Daoy (cell line): ENCODE measurements at places on chromosomes 3 and 15.

DNA sequence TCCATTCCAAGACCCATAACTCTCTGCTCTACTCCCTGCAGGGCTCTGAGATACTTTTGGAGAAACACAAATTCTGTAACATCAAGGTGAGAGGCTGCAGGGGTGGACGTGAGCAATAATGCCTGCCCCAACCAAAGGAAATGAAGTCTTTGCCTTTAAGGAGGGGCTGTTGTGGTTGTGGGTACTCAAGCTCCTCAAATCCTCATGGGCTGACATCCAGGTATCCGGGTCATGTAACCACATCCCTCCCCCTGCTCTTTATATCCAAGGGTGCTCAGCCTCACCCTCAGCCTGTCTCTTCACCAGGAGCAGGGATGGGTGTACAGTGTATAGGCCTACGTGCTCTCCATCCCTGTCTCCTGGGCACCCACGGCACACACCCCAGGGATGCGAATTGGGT lies 32.3 kb downstream of the NOX5 start:
- no peak for DNase-seq

DNA sequence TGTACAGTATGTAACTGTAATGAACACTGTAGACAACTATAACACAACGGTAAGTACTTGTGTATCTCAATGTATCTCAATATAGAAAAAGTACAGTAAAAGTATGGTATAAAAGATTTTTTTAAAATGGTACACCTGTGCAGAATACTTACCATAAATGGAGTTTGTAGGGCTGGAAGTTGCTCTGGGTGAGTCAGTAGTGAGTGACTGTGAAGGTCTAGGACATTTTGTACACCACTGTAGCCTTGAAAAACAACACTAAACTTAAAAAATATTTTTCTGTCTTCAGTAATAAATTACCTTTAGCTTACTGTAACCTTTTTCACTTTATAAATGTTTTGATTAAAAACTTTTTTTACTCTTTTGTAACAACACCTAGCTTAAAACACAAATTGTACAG lies 142.9 kb downstream of the ATG7 start:
- no peak for DNase-seq

DNA sequence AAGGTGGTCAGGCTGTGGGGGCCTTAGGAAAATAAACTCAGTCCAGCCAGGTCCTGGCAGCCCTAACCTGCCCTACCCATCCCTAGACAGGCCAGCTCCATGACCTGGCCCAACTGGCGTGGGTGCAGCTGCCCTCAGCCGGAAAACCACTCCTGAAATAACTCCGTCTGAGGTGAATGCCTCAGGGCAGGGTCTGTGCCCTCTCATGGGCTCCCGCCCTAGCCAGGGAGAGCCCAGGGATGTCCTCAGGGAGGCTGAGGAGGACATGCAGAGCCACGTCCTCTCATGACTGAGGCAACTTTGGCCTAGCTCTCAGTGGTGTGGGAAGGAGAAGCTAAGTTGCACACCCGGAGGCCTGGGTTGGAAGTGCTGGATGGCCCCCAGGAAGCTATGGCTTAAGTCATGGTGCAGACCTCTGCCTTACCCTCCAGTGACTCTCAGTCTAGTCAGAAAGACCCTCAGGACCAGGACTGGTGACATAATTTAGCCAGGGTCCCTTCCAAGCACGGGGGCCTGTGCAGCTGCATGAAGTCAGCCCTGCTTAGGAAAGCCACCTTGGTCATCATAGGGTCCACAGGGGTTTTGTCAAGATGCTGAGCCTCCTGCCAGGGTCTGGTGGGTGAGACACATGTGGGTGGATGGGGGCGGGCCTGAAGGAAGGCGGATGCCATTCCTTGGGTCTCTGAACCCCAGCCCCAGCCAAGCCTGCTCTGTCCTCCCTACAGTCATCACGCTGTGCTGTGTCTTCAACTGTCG lies 7.4 kb downstream of the TMIE start:
- no peak for DNase-seq

DNA sequence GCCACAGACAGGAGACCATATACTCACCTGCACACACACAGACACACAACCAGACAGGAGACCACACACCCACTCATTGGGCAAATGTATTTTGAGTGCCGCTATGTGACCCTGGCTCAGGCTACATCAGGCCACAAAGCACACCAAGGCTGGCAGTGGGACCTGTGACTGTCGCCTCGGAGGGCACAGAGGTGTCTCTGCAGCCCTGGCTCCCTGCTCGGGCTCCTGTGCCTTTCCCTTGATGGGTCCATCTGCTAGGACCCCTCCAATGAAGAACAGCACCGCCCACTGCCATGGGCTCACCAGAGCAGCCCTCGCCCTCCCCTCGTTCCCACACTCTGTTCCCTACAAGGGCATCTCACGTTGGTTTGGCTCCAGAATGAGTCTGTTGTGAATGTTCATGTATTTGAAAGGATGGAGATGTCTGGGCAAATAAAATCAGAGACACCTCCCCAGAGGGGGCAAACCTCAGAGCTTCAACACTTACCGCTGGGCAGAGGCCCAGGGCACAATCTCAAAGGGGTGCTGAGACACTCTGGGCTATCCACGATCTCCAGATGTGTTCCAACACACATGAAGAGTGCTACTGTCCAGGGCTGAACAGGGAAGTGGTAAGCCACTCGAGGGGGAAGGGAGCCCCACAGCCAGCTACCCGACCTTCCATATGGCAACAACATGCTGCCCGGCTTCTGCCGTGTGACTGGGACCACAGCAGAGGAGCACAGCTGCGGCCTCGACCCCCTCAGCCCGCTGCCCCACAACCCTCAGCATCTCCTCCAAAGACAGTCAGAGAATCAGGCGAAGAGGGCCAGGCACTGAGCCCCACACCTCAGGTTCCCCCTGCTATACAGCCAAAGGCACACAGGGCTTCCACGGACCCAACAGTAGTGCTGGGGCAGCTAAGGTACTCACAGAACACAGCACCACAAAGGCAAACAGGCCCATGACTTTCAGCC lies 74.9 kb downstream of the OCA2 start:
- DNase-seq = no peak

- no peak for DNase-seq
Measured at GRCh38 chr3:22746221-22746620, 456.9 kb upstream of the UBE2E2 start.

DNA sequence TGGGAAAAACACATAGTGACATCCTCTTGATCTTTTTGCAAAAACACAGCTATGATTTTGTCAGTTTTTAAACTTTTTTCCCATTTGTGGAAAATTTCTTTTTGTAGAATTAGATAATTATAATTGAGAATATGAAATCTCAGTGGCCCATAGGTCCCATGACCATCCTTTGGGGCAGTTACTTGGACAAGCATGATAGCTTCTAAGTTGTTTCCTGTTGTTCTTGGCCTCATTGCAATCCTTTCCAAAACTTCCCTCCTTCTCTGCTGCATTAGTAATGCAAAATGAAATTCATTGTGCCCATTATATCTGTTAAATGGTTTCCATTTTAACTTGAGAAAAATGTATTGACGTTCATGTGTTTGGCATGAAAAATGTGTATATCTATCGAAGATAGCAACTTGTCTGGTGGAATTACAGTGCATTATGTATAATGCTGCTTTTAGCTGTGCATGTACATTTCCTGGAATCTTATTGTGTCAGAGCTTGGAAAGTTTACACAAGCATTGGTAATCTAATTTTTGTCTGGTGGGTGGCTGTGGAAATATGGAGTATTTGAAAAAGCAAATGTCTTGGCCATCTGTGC lies 70.0 kb downstream of the MDFIC2 start:
- DNase-seq = no peak

GRCh38 chr3:162200836-162201235 lies 704.2 kb downstream of the OTOL1 start:
- no peak for DNase-seq

- no peak for DNase-seq
Measured at GRCh38 chr3:25173606-25174005, 254.5 kb upstream of the RARB start.

DNA sequence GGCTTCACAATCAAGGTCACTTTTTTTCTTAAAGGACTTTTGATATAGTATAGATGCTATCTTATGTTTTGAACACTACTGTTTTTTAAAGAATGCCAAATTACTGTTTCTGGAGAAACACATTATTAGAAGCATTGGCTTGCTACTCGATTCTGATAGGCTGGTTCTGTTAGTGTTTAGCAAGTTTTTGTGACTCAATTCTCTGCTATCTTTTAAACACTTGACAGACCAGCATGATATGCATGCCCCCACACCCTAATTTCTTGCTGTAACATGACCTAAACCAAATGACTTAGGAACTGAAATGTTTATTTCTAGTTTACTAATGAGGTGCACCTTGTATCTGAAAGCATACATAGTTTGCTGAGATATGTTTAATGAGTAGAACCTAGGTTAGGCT lies 5.5 kb upstream of the IL20RB start:
- no peak for DNase-seq

GRCh38 chr3:137694836-137695235 lies 69.3 kb upstream of the SOX14 start:
- no peak for DNase-seq

GRCh38 chr3:126021702-126022101 lies 52.7 kb downstream of the ROPN1B start:
- DNase-seq = no peak

GRCh38 chr3:76638006-76638405 lies 401.9 kb upstream of the ROBO2 start:
- DNase-seq = no peak

DNA sequence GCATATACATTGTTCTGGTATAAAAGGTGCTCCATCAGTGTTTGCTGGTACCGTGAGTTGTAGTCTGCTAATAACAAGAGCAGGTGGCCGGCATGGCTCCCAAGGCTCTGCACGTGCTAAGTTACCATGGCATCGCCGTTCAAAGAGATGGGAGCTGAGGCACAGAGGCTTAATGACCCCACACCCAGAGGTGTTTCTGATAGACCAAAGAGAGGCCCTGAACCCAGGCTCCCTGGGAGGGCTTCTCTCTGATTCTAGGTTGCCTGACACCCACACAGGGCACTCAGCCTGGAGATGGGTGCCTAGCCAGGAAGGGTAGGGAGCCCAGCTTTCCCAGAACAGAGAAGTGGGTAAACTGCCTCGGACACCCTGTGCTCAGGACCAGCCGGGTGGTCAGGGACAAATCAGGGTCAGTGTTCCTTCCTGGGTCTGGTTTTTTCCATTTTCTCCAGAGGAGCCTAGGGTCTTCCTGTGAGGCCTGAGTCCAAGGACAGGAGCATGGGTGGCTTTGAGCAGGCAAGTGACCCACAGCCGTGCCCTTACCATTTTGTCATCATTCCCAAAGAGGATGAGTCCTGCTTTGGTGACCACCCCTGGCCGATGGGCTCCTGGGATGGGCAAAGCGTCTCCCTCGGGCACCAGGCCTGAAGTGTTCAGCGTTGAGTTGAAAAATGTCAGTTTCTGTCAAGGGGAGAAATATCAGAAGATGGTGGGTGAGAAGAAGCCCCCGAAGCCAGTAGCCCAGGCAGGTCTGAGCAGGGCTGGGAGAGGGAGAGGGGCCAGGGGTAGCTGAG lies 27.3 kb downstream of the ALDH1L1 start:
- no peak for DNase-seq

- no peak for DNase-seq
Measured at GRCh38 chr3:50695031-50695430, 20.3 kb downstream of the DOCK3 start.

DNA sequence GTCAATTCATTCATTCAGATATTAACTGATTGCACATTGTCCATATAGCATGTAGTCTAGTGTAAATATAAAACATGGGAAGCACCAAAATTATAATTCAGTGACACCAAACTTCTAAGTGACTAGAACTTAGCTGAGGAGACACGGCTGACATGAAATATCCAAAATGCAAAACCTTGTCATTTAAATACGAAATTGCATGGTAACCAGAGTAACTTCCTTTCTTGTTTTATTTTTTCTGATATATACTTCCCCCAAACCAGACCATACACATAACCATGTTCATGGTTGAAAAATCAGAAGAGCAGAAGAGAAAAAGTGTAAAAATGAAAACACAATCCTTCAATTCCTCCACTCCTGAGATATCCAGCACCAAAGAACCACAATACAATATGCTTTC lies 38.0 kb downstream of the CBLB start:
- no peak for DNase-seq

GRCh38 chr3:35088943-35089342 lies 550.4 kb upstream of the ARPP21 start:
- DNase-seq = no peak

- peak; percentile 51 for DNase-seq
Measured at GRCh38 chr3:14289590-14290461, 111.2 kb downstream of the LSM3 start.

- DNase-seq = peak; percentile 21
Measured at GRCh38 chr3:57556459-57557084, 498 bp downstream of the PDE12 start.

- DNase-seq = no peak
Measured at GRCh38 chr15:62935300-62936081, 107.1 kb upstream of the TPM1 start.

DNA sequence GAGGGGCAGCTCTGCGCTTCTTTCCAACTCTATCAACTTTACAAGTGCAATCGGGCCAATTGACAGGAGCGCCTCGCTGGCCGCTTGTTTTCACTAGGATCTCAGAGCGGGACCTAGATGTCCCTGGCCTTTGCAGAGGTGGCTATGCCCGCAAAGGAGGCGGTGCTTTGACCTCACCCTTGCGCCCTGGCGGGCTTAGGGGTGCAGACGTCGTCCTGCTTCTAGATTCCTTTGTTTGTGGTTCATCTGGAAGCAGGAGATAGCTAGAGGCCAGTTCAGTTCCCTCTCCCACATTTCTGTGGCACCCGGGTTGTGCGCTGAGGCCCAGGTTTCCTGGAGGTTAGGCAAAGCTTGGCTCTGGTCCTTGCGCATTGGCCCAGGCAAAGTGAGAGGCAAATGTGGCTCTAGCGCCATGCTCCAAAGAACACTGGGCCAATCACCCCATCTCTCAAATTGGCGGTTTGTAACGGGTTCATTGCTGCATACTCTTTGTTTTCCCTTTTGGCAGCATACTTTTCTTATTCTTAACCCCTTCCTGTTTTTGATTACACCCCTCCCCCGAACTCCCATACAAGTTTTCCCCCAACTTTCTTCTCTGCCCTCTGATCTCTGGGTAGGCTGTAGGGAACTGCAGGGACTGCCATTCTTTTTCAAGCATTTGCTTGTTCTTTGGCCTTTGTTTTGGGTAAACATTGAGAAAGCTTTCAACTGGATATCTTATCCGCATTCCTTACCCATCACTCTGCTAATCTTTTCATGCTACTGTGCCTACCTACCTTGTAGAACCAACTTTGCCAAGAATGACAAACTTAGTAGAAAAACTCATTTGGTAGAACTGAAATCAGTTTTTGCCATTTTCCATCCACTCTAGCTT lies 1.4 kb downstream of the PPM1L start:
- peak; percentile 5 for DNase-seq

GRCh38 chr3:170144437-170144843 lies 37.1 kb downstream of the PHC3 start:
- DNase-seq = no peak

- peak; percentile 39 for DNase-seq
Measured at GRCh38 chr3:124292329-124292728, 300.4 kb upstream of the ROPN1 start.

DNA sequence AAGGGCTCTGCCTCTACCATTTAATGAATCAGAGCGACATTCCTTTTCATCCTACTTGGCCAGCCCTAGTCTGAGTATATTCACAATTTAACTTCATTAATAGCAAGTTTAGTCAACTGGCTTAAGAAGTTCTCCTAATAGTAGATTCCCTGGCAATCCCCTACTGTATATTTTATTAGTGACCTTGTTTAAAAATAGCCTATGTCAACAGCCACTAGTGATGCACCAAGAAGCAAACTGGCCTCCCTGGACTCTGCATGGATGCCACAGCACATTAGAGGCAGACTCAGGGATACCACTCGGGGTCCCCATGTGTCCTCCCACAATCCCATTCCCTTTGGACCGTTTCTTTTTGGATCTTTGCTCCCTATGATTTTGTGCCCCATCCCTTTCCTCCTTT lies 83.6 kb downstream of the THSD4 start:
- DNase-seq = no peak
